T-helper 17 cell (primary cell): ENCODE measurements at places on chromosomes 11 and 22.

DNA sequence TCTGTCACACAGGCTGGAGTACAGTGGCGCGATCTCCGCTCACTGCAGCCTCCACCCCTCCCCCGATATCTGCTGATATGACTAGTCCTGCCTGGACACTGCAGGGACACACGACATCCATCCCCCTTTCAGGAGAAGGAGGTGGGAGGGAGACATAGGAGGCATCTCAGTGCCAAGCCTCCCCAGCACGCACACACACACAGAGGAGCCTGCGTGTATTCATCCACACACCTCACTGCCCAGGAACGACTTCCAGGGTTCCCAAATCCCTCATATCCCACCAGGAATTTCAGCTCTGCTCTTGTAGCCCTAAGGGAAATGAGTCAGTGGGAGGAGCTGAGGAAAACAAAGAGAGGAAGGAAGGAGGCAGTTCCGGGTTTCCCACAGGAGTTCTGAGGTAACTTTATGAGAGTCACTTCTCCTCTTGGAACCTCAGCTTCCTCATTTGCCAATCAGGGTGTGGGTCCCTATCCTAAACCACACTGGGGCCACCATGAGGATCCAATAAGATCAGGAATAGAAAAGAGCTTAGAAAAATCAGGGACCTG is 37.2 kb upstream of the ACER3 start:
- DNase-seq = no peak

- DNase-seq = peak; percentile 25
Observed at GRCh38 chr11:77151804-77152509, 23.9 kb downstream of the MYO7A start.

- no peak for DNase-seq
Observed at GRCh38 chr11:102599642-102600261, 25.4 kb downstream of the MMP20 start.

DNA sequence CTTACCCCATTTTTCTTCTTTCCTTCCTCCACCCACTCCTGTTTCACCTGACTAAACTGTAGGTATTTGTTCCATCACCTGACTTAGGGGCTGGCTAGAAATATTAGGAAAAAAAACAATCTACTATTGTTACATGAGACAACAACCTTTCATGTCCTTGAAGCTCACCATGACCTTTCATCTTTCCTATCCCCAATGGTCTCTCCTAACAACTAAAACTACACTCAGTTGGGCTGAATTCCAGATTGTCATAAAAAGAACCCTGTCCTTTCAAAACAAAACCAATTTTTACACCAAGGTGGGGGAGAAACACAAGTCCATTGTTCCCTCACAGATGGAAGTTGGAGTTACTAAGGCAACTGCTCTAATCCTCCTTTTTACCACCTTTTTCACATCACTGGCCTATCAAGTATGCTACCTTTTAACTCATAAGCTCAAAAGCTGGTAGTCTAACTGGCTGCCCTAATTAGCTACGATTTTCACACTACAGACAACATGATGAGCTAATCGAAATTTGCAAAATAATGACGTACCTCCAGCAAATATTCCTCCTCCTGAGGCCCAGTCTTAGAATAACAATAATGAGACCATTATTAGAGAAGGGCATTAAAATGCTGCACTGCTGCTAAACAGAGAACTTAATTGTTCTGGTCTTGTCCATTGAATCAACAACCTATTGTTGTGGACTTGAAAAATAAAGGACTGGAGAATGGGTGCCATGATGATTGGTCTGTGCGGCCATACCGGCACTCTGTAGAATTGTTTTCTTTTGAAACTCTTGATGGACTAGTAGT is 46.5 kb upstream of the SOX6 start:
- no peak for DNase-seq
